Kidney glomerular epithelial cell (primary cell): ENCODE measurements at places on chromosomes 6 and 20.

DNA sequence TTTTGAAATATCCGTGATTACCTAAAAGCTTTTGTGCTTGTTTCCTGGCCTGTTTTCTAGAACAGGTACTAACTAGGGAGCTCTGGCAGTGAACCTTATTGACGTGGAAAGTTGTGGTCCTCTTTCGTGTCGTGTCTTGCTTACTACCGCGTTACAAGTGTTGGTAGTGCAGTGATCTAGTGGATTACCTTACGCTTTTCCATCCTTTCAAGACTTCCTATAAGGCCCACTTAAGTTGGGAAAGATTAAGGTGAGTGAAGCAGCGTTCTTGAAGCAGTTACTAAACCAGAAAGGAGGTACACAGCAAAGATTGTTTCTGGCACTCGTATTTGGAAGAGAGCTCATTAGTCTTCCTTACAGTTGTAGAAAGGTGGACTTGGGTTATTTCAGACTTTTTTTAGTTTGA, 1.9 kb downstream of the PNRC1 start:
- peak; percentile 21 for DNase-seq

GRCh38 chr6:113055061-113055460, 707.9 kb downstream of the RFPL4B start:
- DNase-seq, result no peak

DNA sequence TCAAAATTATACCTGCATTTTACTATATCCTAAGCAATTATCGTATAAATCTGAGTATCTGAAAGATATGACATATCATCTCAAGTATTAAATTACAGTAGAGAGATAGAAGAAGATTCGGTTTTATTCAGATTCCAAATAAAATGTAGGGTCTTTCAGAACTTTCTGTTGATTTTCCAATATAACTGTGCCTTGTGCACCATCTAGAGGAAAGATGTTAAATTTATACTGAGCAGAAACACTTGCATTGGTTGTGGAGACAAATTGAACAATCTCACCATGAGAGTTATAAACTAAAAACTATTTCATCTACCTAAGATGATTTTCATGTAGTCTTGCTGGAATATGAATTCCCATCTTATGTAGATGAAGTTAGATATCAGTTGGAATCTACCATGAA, 26.8 kb upstream of the HSF2 start:
- peak; percentile 9 for DNase-seq

GRCh38 chr6:126447367-126447766, 107.5 kb downstream of the CENPW start:
- DNase-seq, result no peak

DNA sequence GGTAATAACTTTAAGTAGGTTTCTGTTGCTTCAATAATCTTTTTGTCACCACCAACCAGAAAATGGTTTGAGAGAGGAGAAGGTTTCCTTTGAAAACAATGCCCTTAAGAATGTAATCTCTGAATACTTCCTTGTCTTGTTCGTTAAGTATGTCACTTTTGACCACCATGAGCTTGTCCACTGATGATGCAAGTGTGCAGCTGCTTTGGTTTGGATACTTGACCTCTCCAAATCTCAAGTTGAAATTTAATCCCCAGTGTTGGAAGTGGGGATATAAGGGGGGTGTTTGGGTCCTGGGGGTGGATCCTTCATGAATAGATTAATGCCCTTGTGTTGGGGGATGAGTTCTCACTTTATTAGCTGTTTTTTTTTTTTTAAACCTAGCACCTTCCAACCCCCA, 985.4 kb downstream of the EPHA7 start:
- DNase-seq, result no peak

DNA sequence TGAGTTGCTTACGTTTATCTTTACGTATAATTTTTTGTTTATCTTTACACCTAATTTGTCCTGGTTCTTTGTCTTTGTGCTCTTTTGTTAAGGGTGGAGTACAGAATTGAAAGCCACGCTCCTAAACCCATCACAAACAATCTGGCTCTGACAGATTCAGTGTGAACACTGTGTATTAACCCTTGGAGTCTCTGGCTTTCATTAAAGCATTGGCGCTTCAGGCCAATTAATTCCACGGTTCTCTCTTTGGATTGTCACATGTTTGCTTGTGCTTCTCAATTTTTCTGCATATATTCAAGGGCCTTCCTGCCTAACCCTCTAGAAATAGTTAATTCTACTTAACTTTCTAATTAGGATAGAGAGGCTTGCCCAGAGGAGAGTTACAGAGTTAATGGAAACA, 38.6 kb downstream of the NKX2-4 start:
- DNase-seq, result no peak

DNA sequence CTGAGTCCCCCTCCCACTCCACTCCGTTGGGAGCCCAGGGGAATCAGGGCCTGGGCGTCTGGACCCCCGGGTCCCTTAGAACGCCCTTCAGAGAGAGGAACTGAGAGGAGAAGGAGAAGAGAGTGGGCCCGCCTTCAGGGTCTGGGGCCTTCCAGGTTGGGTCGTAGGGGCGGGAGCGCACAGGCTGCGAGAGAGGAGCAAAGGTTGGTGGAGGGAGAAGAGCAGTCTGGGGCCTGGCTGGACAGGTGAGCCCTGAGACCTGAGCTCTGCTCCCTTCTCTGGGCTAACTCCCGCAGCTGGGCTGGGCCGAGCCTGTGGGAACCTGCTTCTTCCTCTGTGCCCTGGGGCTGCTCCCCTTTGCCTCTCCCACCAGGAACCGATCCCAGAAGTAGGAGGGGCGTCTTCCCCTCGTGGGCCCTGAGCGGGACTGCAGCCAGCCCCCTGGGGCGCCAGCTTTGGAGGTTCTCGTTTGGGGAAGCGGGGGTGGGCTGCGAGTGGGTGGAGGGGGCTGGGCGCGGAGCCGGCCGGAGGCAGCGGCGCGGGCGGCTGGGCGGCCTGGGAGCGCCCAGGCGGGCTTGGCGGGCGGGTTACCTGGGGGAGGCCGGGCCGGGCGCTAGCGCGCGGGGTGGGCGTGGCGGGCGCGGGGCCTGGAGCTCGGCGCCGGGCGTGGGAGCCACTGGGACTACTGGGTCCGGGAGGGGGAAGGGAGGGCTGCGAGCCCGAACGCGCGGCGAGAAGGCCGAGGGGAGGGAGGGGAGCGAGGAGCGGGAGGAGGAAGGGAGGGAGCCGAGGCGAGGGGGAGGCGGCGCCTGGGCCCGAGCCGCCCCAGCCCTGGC, at the start of gene DDR1:
Gene DDR1, plus strand, starts transcription at position 835 of the 836 bp plus-strand sequence. CDS start 4,211 bp downstream, outside the sequence.
- DNase-seq, result peak; percentile 35

- DNase-seq, result no peak
Measured at GRCh38 chr6:129695373-129696027, 14.5 kb downstream of the ARHGAP18 start.

DNA sequence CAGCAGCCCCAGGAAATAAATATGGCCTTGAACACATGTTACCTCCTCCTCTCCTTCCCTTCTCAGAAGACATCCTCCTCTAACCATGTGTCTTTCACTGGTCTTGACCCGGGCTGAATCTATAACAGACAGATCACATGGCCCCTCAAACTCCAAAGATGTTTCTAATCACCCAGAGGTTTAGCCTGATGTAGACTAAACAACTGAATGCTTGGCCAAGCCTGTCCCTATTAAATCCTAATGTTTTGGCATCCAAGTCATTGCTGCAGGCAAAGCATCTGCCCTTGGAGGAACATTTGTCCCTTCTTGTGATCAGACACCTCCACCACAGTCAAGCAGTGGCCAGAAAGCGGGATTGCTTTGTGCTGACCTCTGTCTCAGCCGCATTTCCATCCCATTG, 65.5 kb downstream of the ANKRD60 start:
- no peak for DNase-seq

DNA sequence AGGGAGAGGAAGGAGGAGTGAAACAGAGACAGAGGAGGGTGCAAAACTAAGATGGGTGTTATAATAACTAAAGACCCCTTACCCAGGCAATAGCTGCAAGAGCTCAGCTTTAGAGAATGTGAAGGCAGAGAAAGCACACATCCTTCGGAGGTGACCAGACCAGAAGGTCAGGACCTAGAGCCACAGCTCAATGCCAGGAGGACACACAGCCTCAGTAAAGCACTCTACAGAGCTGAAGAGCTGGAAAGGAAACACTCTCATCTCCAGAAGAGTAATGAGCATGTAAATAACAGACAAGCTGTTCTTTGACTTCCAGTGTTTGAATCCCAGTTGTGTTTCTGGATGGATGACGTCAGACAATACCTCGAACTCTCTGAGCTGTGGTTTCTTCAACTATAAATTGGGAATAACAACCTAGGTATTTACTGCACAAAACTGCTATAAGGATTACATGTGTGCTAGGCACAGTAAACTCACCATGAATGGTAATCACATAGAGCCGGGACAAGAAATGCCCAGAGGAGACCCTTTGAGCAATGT, 63.2 kb downstream of the MAP3K5 start:
- no peak for DNase-seq

- no peak for DNase-seq
Measured at GRCh38 chr20:15582146-15582760, 991.0 kb downstream of the KIF16B start.

DNA sequence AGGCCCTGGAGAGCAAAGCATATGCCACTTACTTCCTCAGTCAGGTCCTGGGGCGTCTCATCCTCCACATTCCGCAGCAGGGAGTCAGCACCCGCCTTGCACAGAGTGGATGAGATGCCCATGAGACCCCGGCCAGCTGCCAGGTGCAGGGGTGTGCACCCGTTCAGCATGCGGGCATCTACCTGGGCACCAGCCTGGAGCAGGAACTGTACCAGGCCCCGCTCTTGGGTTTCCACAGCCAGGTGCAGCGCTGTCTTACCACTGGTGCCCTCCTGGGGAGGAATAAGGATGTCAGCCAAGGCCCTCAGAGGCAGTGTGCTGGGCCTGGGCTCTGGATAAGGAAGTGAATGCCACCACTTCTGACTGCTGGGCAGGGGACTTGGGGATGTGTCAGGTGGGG, 2.7 kb upstream of the SLC35B2 start:
- DNase-seq, result no peak

DNA sequence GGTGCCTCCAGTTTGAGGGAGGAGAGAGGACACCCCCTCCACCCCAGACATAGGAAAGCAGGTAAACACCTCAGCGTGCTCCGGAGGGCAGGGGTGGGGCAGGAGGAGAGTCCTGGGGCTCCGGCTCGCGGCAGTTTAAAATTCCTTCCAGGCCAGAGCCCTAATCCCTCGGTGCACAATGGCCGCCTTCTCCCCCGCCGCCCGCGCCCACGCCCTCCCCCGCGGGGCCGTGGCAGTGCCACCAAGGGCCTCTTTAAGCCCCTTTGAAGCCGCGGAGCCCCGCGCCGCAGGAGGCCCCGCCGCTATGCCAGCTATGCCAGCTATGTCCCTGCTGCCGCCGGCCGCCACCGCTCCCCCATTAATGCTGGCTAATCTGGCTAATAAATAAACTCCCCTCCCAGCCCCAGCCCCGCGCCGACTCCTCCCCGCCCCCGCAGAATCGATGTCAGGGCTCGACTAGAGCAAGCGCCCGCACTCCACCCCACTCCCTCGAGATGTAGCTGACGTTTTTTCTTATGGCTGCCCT, 125.1 kb downstream of the MRPL14 start:
- peak; percentile 73 for DNase-seq

GRCh38 chr6:125231133-125231532, 70.6 kb downstream of the HDDC2 start:
- DNase-seq, result no peak

GRCh38 chr20:40883097-40883496, 145.5 kb upstream of the TOP1 start:
- DNase-seq, result no peak

GRCh38 chr6:26607434-26608230, 10.9 kb downstream of the ABT1 start:
- DNase-seq, result peak; percentile 57

DNA sequence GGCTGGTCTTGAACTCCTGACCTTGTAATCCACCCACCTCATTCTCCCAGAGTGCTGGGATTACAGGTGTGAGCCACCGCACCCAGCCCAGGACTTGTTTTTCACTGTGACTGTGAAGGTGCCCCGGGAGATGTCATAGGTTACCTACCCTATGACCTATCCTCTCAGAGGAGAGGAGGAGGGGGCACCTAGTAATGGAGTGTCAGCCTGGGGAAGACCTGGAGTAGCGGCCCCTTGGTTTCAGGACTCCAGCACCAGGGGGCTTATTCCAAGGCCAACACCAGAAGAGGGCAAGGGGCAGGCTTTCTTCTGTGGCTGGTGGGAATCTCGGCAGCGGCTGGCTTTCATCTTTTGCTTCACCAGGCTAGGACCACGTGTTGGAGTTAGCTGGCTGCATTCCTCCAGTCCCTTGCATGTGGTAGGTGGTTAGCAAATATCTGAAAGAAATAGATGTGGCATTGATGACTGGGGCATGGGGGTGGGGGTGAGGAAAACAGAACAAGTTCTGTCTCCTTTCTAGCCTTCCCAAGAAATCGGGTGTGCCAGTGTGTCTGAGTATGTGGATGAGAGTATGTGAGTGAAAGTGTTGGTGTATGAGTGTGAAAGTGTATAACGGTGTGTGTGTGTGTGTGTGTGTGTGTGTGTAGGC, 7.9 kb upstream of the ITPR3 start:
- no peak for DNase-seq

- DNase-seq, result peak; percentile 32
Measured at GRCh38 chr6:37535759-37536490, 36.2 kb upstream of the CCDC167 start.

GRCh38 chr6:52303178-52303577, 18.6 kb upstream of the MCM3 start:
- DNase-seq, result no peak

DNA sequence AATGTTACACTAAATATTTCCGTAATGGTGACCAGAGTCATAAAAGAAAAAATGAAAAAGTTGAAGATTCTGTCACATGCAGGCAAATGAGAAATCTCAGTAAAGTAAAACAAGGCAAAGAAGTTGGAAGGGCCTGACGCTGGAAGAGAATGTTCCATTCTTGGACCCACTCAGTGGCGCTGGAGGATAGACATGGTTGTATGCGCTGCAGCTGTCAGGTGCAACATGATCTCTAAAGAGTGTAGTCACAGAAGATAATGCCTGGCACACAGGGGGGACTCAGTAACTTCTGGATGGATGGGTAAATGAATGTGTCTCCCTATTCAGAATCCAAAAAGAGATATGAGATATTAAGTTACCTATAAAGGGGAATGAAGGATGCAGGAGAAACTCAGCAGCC, 116.3 kb downstream of the FAXC start:
- no peak for DNase-seq

- DNase-seq, result no peak
Measured at GRCh38 chr6:111204305-111204704, 117.0 kb downstream of the SLC16A10 start.

- DNase-seq, result no peak
Measured at GRCh38 chr20:46809706-46810360, 84.8 kb upstream of the EYA2 start.

DNA sequence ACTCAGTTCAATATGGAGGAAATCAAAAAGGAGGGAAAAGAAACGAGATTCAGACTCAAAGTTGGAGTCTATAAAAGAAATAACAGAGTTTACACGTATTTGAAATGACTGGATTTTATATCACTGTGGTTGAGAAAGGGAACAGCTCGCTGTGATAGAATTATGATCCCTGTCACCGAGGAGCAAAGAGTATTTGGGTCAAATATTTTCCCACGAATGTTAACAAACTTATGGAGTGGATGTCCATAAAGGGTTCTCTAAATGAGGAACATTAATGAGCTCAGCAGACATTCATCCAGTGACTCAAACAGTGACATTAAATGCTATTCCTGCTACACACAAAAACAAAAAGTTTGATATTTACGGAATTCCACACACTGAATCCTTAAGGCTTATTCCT, 57.9 kb downstream of the FHL5 start:
- no peak for DNase-seq
